ENCODE measurements at places on chromosomes 4 and X. TPM values are rescaled to one million over a fixed set of nuclear protein-coding genes. Genes with fewer than 3 reads are reported as not detected.

GALNTL6 gene
- total RNA-seq: not detected

KCNE5 gene
- 0.83 TPM for total RNA-seq

NXF3 gene
- total RNA-seq: not detected

TNIP3 gene
- 0.45 TPM for total RNA-seq

LUZP4 gene
- total RNA-seq: not detected

RNF128 gene
- not detected for total RNA-seq

DLG3 gene
- total RNA-seq: 9.5 TPM

RTL3 gene
- 0.14 TPM for total RNA-seq

ZNF595 gene
- 12.0 TPM for total RNA-seq

SYP gene
- 0.84 TPM for total RNA-seq

MAGEH1 gene
- 7.1 TPM for total RNA-seq

PASD1 gene
- total RNA-seq: not detected

DNA sequence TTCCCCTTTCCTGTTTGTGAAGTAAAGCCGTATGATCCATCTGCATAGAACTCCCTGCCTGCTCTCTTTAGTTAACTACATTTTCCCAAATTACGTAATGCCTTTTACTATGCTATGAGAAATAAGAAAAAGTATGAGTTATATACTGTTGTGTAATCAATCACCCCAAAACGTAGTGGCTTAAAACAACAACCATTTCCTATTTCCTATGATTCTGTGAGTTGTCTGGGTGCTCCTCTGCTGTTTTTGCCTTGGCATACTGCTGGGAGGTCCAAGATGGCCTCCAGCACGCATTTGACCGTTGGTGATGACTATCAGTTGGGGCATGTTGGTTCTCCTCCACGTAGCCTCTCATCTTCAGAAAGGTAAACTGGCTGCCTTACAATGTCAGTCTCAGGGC lies 39.8 kb downstream of the BBS12 start:
- DNase-seq: no peak

- DNase-seq: no peak
Observed at GRCh38 chrX:120402369-120402768, 40.5 kb downstream of the ATP1B4 start.

DNA sequence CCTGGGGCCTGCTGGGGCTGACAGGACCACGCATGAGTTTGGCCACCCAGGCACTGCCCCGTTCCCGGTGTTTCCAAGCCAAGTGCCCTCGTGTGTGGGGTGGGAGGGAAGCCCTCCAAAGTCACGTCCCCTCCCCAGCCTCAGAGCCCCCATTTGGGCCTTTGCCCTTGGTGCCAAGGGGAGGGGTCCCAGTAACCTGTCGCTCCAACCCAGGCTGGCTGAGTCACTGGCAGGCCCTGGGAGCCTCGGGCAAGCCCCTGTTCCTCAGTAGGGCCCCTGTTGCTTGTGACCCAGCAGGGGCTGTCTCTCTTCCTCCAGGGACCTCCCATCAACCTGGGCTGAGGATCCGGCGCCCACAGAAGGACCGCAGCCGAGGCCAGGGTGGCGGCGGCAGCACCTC lies 10.7 kb upstream of the HAUS7 start:
- DNase-seq: no peak

DNA sequence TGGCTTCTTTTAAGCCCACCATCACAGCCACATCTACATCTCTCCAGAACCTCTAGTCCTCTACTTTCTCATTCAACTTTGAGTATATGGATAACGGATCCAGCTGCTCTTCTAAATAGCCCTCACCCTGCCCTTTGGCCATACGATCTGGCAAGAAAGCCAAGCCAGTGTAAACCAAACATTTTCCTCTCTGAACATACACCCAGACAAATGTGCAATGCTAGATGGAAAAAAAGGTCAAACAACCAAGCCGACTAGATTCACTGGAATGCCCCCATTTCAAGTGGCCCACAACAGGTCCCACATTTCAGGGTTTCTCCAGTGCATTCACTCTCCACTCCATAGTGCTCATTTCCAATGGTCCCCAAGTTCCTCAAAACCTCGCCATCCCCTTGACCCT lies 24.0 kb downstream of the USP46 start:
- DNase-seq: no peak

DNA sequence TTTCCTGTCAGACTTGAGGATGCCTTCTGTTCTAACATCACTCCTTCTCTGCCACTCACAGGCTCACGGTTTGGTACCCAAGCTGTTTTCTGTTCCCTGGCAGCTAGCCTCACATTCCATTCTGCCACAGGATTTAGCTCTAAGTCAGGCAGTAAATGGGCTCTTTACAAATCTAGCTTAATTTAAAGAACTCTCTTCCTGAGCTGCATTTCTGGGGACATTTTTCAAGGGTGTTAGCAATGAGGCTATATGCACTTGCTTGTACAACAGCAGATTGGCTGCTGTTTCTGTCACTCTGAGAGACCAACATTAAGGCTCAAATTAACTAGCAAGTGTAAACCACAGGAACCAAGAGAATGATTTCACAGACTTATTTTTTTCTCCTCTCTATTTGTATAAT lies 337.8 kb upstream of the NOCT start:
- no peak for DNase-seq

- no peak for DNase-seq
Observed at GRCh38 chr4:181418496-181418895, 824.7 kb upstream of the TENM3 start.

DNA sequence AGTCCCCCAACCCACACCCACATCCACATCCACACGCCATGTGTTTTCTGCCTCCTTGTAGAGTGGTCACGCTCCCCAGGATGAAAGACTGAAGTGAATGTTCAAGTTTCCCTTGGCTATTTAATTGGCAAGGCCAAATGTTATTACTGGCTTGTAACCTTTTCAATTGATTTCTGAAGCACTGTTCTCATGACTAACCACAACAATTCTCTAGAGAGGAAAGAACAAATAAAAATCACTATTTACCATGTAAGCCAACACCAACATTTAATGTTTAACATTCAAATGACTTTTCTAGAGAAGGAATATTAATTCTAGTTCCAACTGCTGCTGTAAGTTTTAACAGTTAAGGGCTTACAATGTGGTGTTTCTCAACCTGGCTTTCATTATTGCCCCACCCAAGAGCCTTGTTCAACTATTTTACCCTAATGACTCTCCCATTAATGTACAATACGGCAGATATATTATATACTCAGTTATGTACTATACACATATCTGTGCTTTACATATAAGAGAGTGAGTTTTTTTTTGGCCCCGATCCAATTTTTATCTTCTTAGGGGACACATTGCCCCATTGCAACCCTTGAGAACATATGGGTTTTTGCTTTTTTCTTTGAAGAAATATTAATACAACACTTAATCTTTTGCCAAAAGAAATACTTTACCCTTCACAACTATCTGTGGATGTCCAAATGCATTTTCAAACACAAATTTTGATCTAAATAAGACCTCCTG lies 46.5 kb downstream of the RELL1 start:
- no peak for DNase-seq

- DNase-seq: no peak
Observed at GRCh38 chr4:177131736-177132135, 177.9 kb upstream of the NEIL3 start.

- no peak for DNase-seq
Observed at GRCh38 chr4:165834116-165834515, 38.9 kb upstream of the TLL1 start.

GRCh38 chr4:106424426-106424825 lies 55.8 kb upstream of the GIMD1 start:
- no peak for DNase-seq

DNA sequence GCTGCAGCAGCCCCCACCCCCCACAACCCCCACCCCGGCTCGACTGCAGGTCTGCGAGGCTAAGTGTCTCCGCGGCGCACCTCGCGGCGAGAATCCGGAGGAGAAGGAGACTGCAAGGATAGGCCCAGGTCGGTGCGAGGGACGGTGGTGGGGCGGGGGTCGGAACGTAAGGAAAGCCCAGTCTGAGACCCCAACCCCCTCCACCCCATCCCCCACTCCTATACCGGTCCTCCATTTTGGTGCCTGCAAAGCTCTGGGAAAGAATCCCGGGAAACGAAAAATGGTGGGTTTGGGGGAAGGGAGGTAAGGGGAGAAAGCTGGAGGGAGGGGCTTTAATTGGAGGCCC lies 614 bp downstream of the BEX3 start:
- DNase-seq: no peak

DNA sequence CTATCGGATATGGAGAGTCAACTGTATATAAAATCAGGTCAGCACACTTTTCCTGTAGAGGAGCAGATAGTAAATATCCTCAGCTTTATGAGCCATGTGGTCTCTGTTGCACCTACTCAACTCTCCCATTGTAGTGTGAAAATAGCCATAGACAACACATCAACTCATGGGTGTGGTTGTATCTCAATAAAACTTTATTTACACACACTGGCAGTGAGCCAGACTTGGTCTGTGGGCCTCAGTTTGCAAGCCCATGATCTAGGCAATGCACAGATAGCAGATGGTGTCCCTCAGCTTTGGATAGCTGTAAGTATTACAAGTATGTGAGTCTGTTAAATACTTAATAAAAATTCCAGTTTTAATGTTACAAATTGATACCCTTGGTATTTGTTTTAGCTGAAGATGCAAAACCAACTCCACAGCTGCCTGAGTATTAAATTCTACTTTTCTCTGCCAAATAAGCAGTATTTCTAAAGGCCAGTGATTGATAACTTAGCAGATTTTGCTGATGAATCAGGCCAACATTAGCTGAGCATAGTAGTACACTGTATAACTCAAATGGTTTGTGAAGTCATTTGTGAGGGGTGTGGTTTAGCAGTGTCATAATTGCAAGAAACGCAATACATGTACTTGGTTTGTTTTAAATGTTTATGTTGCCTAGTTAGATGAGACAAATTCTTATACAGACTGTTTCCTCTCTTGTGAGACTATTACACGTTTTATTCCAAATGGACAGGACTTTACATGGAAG lies 87.3 kb downstream of the GPR143 start:
- DNase-seq: no peak

GRCh38 chr4:112069110-112069509 lies 76.1 kb upstream of the FAM241A start:
- DNase-seq: no peak

- DNase-seq: no peak
Observed at GRCh38 chr4:78659264-78659663, 107.7 kb downstream of the ANXA3 start.

DNA sequence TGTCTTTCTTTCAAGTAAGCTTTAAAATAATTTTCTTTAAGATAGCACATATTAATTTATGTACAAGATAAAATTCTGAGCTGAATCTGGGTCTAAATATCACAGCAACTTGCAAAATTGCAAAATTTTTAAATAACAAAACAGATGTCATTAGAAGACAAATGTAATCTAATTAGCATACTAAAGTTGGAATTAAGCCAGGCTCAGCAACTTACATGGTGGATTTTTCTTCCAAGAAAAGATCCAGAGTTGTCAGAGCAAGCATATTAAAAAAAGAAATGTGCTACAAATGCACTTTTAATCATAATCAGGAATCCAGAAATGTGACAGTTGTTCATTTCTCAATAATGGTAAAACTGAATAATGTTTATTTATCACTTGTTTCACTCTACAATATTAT lies 906.9 kb upstream of the INTU start:
- no peak for DNase-seq

- DNase-seq: no peak
Observed at GRCh38 chr4:100414016-100414790, 103.6 kb downstream of the EMCN start.

- DNase-seq: no peak
Observed at GRCh38 chr4:186701273-186701672, 22.4 kb downstream of the FAT1 start.

- DNase-seq: no peak
Observed at GRCh38 chr4:185589067-185589836, 53.9 kb upstream of the PDLIM3 start.

DNA sequence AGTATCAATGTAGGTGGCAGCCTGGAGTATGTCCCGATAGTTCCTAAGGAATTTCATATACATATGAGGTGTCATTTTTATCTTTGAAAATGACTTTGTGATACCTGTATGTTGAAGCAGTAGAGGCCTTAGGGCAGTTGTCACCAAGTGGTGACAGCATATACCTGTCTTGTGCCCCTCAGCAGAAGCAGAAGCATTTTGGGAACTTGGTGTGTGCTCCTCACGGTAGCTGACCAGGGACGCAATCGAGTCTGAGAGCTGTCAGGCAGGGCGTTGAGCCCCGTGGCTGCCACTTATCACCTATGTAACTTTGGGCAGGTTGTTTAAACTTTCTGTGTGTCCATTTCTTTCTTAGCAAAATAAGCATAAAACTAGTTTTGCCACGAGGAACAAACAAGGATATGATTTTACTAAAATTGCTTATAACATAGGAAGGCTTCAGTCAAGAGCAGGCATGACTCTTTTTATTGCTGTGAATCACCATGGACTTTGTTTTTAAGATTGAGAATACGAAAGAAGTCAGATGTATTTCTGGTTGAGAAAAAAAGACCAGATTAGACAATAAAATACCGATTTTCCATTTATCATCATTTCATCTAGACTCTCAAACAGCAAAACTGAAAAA lies 161.5 kb downstream of the CPE start:
- DNase-seq: no peak

DNA sequence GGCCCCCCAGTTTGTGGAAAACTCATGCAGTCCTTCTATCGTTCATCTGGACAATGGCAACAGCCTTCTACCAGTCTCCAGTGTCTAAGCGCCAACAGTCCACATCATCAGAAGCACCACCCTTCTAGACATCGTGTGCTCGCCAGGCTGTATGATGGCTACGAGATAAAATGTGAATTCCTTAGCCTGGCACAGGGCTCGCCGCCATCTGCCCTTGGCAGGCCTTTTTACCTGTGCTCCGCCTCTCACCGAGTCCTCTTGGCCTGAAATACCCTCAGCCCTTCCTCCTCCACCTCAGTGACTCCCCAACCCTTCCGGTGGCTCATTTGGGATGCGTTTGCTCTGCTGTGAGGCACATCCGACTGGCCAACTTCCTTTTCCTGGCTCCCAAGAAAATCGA lies 15.9 kb upstream of the STS start:
- DNase-seq: no peak

DNA sequence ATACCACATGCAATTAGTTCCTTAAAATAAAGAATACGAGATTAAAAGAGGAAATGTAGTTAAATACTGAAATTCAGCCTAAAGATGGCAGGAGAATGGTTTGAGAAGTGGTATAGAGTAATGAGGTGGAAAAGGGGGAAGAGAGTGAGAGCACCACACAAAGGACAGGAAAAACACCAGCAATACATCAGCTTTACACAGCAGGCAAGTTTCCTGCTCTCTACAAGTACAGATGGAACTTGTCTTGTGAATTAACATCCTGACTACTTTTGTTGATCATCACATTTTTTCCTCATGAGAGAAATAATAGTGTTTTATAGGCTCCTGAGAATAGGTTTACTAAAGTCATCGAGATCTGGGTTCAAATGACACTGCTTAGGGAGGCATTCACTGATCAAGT lies 2.9 kb upstream of the UNC5C start:
- DNase-seq: no peak
